ENCODE measurements at places on chromosomes 16 and 17.
A peak's percentile ranks its signal among the peaks of the same experiment; 100 is the strongest.

DNA sequence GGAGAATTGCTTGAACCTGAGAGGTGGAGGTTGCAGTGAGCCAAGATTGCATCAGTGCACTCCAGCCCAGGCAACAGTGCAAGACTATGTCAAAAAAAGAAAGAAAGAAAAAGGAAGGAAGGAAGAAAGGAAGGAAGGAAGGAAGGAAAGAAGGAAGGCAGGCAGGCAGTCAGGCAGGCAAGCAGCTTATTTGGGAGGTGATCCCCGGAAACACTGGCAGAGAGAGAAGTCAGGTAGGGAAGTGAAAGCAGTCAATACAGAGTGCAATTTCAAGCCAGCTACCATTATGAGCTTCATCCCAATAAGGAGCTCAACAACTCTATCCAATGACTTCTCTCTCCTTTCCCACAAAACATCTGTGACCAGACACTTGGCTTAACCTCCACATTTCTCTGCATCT, 83.0 kb upstream of the TBC1D3K start:
- DNase-seq, result no peak

- DNase-seq, result no peak
Observed at GRCh38 chr17:9021158-9021991, at the start of gene NTN1. NTN1 (plus strand) TSS chr17:9021510; CDS start chr17:9022374, 864 bp downstream.

DNA sequence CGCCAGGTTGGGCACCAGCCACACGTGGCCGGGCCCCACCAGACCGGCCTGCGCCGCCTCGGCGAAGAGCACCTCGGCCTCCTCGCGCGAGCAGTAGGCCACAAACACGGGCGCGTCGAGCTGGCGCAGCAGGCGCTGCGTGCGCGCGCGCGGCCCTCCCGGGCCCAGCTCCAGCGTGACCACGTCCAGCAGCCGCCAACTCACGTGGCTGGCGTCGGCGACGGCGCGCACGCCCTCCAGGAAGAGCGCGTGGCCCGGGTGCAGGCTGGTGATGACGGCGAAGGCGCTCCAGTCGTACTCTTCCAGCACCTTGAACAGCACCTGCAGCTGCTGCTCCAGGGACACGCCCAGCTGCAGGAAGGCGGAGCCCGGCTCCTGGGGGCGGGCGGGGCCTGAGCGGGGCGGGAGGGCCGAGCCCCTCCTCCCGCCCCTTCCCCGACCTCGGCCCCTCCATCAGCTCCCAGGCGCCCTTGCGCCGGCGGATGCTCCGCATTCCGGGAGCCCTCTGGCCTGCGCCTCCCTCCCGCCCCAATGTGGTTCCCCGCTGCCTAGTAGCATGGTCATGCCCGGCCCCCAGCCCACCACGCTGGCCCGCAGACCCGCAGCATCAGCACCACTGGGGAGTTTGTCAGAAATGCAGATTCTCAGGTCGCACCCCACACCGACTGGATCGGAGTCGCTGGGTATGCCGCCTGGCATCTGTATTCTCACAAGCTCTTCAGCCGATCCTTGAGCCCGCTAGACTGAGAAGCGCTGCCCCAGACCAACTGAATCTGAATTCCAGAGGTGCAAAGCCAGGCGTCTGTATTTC, 7.2 kb downstream of the GRIN2C start:
- DNase-seq, result peak; percentile 22

DNA sequence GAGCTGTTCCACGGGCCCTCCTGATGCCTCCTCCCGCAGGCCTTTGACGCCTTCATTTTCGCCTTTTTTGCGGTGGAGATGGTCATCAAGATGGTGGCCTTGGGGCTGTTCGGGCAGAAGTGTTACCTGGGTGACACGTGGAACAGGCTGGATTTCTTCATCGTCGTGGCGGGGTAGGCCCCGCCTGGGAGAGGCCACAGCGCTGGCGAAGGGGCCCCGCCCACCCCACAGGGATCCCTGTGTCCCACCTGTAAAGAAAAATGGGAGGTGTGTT, 29.7 kb downstream of the TPSG1 start:
- no peak for DNase-seq

DNA sequence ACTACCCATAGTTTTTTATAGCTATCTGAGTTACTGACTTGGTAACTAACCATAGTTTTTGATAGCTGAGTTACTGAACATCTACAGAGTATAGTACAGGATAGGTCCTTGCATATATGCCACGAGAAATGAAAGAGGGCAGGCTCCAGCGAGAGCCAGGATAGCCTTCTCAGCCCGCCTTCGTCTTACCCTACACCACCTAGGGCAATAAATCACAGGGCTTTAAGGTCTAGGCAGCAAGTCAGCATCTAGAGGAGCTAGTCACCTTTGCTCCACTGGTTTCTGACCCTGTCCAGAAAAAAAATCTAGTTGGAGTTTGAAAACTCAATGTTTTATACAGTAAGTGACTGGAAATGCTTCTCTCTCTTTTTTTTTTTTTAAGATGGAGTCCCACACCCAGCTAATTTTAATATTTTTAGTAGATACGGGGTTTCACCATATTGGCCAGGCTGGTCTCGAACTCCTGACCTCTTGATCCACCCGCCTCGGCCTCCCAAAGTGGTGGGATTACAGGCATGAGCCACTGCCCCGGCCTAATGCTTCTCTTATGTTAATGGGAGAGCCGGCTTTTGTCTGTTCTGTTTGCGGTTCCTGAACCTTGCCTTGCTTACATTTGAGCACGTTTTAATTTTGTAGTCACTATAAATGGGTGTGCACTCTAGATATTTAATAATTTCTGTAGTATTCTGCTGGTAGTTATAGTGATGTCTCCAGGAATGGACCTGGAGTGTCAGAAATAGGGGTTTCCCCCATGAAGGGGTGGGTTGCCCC, 2.8 kb downstream of the BFAR start:
- DNase-seq, result no peak

DNA sequence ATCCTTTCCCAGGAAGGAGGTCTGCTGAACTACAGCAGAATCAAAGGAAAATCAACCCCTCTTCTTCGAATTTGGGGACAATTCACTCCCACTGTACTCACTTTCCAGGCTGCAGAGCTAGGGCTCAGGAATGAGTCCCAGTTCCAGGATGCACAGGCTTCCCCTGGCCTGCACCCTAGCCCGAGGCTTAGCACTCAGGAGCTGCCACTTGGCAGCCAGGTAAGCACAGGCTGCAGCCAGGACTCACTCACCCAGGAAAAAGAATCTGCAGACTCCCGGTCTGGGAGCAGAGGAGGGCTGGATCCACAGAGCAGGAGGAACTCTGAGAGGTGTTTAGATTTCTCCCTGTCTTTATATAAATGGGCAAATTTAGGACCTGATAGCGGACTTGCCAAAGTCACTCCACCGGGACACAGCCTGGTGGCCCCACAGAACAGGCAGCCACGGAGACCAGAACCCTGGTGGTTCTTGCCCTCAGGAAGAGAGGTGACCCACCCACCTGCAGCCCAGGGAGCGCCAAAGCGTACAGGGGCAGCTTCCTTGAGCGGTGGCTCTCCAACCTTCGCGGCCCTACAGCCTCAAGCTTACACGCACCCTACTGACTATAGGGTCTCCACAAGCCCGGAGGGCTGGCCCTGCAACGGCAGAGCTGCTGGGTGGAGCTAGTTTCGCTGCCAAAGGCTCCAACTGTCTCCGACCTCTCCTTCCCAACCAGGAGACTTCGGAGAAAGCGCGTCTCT, 4.8 kb downstream of the CBLN1 start:
- DNase-seq, result no peak

DNA sequence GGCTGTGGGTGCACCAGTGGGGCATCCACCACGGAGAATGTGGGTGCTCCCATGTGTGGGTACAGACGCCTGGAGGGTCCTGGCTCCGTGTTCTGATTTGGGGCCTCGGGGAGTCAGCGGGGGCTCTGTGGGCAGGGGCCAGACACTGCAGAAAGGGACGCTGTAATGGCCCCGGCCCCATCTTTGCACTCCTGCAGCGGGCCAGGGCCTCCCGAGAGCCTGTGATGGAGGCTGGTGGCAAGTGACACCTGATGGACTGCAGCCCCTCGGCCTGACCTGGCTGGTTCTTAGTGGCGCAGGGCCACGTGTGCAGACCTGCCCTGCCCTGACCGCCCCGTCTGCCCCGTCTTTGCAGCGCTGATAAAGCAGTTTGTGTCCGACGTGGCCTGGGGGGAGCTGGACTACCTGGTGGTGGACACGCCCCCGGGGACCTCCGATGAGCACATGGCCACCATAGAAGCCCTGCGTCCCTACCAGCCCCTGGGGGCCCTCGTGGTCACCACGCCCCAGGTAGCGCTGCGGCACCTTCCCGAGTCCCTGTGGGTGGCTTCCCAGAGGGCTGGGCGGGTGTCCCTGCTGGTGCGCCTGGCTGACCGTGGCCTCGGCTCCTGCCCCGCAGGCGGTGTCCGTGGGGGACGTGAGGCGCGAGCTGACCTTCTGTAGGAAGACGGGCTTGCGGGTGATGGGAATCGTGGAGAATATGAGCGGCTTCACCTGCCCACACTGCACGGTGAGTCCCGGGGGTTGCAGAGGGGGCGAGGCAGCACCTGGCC, 4.7 kb downstream of the NUBP2 start:
- DNase-seq, result no peak

GRCh38 chr16:47069313-47069712, 74.4 kb downstream of the NETO2 start:
- no peak for DNase-seq

- no peak for DNase-seq
Observed at GRCh38 chr16:27351989-27352388, 38.2 kb downstream of the IL4R start.

- no peak for DNase-seq
Observed at GRCh38 chr16:4273858-4274311, 1.1 kb upstream of the TFAP4 start.

- no peak for DNase-seq
Observed at GRCh38 chr16:87806261-87806640, 40.5 kb upstream of the KLHDC4 start.

DNA sequence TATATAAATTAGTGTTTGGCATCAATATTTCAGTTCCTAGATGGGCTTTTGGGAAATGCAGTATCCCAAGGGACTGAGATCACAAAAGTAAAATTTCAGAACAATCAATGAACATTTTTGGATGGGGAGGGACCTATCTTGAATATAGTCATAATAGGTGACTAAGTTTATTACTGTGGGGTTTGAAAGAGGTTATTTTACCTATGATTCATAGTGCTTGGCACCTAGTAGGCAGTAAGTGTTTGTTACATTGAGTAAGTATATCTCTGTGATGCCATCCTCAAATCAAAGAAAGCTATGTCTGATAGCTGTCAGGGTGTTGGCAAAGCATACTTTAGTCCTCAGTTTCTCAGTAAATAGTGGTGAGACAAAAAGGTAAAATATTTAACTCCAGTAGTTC, 36.9 kb downstream of the ZNF207 start:
- peak; percentile 49 for DNase-seq

DNA sequence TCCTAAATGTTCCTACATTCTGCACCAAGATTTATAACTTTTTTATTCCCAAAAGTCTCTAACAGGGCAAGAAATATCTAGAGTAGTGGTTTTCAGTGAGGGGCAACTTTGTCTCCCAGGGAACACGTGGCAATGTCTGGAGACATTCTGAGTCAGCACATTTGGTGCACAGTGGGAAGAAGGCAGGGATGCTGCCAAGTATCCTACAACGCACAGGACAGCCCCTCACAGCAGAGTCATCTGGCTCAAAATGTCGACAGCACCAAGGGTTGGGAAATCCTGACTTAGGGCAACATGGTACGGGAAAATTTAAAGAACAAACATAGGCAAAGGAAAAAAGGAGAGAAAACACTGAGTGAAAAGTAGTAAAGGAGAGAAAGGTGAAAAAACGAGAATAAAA, 61.8 kb downstream of the SMG6 start:
- no peak for DNase-seq
